Activated T-helper 2 cell treated with anti-CD3 and anti-CD28 coated beads, Interferon-gamma antibody, Interleukin-2, Interleukin-4, amounts not matched to agents 10 μg/mL and 5 μg/mL and 100 μg/mL, durations not matched to agents 14 hours and 24 hours and 36 hours (primary cell): ENCODE measurements at places on chromosomes 4 and X.

- H3K27ac ChIP-seq, result peak overlapping the region; percentile 81
- H3K4me1 ChIP-seq, result peaks cover 48% of the 10 kb centered on the region
- no peak for DNase-seq
- H3K36me3 ChIP-seq, result peaks cover 33% of the 10 kb centered on the region
- H3K27me3 ChIP-seq, result no peaks in the 10 kb centered on the region
- H3K4me3 ChIP-seq, result peak overlapping the region; percentile 13
Measured at GRCh38 chrX:30881797-30882196, 7.3 kb downstream of the TAB3 start.

- H3K27ac ChIP-seq, result no peak overlapping the region
- no peaks in the 10 kb centered on the region for H3K4me1 ChIP-seq
- H3K36me3 ChIP-seq, result no peaks in the 10 kb centered on the region
- no peak overlapping the region for H3K4me3 ChIP-seq
- DNase-seq, result no peak
- H3K27me3 ChIP-seq, result no peaks in the 10 kb centered on the region
Measured at GRCh38 chrX:131227608-131228007, 61.5 kb downstream of the IGSF1 start.

DNA sequence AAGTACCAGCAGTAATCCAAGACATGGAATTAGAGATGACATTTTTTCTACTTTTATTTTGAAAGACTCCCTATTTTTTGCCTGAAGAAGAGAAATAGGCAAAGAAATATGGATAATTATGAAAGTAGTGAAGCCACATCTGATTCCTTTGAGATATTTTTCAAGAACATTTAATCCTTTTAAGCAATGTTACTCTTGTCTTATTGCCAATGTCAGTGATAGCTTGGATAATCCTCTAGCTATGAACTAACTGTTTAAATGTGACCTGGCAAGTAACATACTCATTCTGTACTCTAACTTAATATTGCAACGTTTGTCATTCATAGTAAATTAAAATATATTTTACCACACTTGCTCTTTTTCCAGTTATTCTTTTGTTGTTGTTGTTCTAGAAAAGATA lies 181.3 kb downstream of the VEGFC start:
- no peaks in the 10 kb centered on the region for H3K4me1 ChIP-seq
- H3K27ac ChIP-seq, result no peak overlapping the region
- no peaks in the 10 kb centered on the region for H3K36me3 ChIP-seq

DNA sequence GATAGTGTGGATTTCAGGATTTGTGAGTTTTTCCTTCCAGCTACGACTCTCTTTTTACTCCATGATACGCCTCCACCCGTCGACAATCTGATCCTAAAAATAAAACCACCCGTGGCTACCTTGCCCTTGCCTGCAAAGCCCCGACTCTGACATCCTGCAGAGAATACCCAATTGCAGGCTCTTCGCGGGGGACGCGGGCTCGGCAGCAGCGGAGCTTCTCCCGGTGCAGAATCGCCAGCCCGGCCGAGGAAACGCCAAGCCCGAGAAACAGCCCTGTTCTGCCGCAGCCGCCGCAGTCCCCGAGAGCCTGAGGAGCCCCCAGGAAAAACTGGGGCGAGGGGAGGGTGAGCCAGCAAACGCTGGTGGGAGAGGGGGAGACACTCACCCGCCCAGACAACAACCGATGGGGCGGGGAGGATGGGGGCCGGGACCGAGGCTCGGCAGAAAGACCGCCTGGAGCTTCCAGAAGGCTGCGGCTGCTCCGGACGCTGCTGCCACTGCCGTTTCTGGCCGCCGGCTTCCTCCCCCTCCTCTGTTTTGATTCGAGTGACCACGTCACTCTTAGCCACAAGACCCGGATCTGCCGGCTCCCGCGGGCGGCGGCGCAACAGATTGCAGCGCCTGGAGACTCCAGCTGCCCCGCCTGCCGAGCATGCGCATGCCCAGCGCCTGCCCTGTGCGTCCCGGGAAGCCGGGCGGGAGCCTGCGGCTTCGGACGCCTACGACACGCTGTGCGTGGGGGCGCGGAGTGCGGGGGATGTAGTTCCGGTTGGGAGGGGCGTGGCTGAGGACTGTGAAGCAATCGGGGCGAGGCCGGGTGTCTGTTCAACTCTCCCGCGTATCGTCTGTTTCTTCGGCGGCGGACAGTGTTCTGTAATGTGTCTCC lies at the start of gene SMIM14:
Gene SMIM14 (minus strand): TSS at position 512 of the 886 bp plus-strand sequence. CDS start 33,720 bp downstream, outside the sequence.
- H3K4me3 ChIP-seq, result peak within 1 kb of the TSS; percentile 86
- peak within 1 kb of the TSS; percentile 67 for H3K27ac ChIP-seq
- no peaks in the 10 kb centered on the region for H3K36me3 ChIP-seq
- DNase-seq, result peak; percentile 86
- peaks cover 27% of the 10 kb centered on the region for H3K4me1 ChIP-seq

- DNase-seq, result no peak
- H3K27me3 ChIP-seq, result no peaks in the 10 kb centered on the region
- no peak overlapping the region for H3K27ac ChIP-seq
- H3K4me3 ChIP-seq, result no peak overlapping the region
- H3K36me3 ChIP-seq, result no peaks in the 10 kb centered on the region
Measured at GRCh38 chr4:105966051-105966450, 70.8 kb downstream of the NPNT start.
